ENCODE measurements at places on chromosomes 2 and 18.

DNA sequence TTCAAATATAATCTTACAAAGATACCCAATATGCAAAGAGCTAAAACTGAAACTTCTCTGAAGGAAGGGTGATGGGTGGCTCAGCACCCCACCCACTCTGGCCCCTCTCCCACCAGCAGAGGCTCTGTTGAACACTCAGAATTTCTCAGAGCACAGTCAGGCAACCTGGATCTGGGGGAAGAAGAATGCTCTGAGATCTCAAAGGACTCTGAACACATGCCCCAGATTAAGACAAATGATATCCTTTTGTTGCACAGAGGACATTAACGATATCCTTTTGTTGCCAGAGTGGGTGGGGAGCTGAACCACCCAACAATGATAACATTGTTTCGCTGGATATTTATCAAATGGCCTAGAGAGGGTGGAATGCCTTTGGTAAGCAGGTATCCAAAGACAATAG lies 104.8 kb downstream of the LBH start:
- DNase-seq: no peak

- DNase-seq: no peak
Observed at GRCh38 chr18:21865043-21865442, 124.5 kb downstream of the MIB1 start.

DNA sequence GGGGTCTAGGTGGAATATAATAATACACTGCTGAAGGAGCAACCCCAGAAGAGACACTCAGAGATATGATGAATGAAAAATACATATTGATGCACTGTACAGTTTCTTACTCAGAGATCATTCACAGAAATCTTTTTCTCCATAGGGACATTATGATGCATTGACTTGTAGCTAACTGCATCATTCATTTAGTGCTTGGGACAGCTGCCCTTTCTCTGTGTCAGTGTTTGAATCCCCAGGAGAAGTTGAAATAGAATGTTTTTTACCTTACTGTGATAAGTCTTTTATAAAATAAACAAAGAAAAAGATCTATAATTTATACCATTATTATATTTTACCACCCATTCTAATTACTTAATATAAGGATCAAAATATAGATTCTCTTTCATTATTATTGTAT lies 91.7 kb upstream of the DSEL start:
- no peak for DNase-seq

DNA sequence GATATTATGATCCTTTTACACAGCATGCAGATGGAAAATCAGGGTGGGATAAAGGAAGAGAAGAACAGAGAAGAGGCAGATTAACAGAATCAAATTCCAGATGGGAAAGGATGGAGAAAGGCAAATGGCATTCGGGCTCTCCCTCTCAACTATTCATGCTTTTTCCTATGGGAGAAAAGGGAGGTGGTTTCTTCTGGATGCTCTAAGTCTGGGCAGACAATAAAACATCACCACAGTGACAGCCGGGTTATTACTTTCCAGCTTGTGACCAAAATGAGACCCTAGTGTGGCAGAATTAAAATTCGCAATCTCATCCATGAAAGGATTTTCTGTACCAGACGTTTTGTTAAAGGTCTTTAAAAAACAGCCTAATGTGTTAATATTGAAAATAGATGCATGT lies 440.7 kb downstream of the RND3 start:
- DNase-seq: no peak

DNA sequence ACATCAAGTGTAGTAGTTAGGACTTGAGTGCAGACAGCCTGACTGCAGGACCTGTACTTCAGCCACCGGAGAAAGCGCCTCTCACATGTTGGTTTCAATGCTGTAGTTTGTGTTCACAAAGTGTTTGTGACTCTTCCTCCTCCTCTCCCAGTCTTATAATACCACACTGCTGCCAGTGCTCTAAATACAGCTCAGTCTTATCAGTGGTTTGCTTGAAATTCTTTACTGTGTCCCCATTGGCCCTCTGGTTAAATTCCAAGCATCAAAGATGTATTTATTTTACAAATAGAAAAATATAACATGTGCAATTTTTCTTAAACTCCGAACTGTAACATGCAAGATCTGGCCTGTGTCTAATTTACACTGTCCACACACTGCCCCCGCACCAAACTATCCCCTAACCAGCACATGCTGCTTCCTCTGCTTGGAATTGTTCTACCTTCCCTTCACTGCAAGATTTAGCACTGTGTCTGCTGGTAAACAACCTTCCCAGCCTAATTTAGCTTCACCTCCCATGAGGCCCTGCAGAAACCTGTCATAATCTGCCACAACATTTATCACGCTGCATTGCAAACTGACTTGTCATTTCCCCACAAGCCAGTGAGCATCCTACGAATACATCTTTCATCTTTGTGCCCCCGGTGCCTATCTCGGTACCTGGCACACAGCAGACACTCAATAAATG lies 77.1 kb downstream of the SUMO1 start:
- no peak for DNase-seq

GRCh38 chr2:105102963-105103421 lies 65.1 kb downstream of the MRPS9 start:
- DNase-seq: no peak

- peak; percentile 42 for DNase-seq
Observed at GRCh38 chr2:73070643-73071359, 711 bp downstream of the SFXN5 start.

DNA sequence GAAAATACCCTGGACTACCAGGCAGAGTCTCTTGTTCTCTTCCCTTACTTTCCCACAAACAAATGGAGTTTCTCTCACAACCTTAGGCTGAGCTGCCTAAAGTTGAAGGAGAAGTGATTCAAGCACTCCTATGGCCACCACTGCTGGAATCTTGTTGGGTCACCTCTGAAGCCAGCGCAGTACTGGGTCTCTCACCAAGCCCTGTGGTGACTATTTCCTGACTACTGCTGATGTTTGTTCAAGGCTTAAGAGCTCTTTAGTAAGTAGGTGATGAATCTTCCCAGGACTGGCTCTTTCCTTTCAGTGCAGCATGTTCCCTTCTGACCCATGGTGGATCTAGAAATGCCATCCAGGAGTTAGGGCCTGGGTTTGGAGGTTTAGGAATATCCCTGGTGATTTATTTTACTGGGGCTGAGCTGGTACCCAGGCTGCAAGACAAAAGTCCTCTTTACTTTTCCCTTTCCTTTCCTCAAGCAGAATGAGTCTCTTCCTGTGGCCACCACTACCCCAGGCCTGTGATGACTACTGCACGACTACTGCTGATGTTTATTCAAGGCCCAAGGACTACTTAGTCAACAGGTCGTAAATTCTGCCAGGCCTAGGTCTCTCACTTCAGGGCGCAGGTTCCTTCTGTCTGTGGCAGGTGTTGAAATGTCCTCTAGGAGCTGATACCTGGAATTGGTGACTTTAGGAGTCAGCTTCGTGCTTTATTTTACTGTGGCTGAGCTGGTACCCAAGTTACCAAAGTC lies 121.8 kb downstream of the SLC4A10 start:
- DNase-seq: no peak

DNA sequence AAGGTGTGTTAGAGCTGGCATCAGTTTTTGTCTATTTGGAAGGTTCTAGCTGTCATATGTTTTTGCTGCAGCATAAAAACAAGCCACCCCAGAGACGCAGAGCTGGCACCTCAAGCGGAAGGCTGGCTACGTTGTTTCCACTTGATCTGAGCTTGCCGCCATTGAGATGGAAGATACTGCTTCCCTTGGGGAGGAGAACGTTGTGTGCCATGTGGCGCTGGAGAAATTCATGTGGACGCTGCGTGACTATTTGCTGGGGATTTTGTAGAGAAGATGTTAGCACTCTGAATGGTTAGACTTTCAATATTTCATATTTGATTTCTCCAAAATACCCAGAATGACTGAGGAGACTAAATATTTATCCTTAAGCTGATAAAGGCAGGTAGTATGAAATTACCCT lies 216.2 kb upstream of the ST6GAL2 start:
- DNase-seq: no peak

GRCh38 chr18:55386545-55386944 lies 201.4 kb downstream of the TCF4 start:
- DNase-seq: no peak

DNA sequence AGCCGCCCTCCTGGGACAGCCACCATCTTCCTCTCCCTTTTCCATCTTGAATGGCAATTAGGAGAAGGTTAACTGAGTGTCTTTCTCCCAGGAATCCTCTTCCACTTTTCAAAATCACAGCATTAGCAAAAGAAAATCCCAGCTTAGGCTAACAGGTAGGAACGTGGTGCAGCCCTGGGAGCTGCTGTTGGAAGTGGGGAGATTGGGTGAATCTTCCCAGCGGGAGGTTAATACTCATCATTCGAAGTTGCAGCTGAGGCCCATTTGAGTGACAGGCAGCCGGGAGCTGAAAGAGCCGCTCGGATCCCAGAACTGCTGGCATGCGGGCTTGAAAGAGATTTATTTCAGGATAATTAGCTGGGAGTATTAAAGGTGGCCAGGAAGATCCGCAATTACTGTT lies 306.0 kb downstream of the BCL11A start:
- DNase-seq: no peak

DNA sequence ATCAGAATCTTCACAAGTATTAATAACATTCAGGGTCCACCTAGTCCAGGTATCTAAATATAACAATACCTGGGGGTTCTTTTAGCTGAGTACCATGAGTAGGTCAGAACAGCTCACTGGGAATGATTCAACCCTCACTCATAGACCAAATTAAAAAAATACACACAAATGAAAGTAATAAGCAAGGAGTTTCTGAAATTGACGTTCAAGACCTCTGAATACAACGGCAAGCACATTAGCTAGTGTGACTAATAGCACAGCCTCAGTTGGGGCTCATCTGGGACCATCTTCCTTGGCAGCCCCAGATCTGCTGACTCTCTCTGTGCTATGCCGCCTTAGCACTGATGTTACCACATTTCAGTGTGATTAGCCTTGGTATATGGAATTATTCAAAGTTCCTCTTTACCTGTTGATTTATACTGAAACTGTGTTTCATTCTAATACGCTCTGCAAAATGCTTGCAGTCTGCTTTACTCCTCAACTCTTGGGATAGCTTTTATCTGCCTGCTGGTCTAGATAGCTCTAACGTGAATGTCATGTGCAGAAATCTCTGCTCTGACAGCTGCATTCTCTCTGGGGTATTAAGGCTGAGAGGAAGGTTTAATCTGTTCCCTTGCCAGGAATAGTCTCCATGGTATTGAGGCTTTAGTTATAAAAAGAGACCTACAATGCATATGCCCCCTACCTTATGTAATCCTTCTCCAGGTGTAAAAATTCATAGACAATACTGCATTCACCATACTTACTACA lies 153.3 kb downstream of the METTL4 start:
- DNase-seq: no peak

DNA sequence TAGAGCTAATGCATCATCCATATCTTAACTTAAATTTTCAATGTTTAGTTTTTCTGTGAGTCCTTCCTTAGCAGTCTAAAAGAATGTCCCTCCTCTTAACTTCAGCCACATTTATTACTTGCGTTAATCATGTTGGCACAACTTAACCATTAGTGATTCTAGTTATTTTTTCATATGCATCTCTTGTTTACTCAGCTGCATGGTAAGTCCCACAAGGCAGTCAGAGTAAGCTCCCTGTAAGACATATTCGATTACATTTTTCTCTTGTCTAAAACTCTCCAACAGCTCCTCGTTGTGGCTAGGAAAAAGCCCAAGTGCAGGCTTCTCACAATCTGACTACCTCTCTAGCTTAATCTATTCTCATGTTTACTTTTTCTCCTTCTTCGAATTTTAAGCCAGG lies 2045.3 kb upstream of the PIK3C3 start:
- DNase-seq: no peak

- no peak for DNase-seq
Observed at GRCh38 chr2:25109822-25110221, 58.6 kb downstream of the POMC start.

DNA sequence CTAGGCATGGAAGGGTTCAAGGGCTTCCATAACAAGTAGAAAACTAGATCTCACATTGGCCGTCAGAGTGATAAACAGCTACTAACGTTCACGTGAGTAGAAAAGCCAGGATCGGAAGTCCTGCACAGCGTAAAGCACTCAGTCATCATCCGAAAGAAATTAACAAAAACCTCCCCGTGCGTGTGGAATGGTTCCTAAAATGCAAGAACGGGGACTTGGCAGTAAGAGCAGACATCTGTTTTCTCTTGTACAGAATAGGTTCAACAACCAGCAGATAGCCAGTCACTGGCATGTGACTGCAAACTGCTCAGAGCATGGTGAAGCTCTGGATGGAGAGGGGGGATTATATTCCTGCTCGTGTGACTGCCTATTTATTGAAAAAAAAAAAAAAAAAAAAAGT lies 106.9 kb upstream of the ITGB6 start:
- DNase-seq: no peak

- no peak for DNase-seq
Observed at GRCh38 chr2:202858601-202859000, 13.0 kb downstream of the ICA1L start.

GRCh38 chr18:77127769-77128671 lies 4.6 kb downstream of the MBP start:
- no peak for DNase-seq

DNA sequence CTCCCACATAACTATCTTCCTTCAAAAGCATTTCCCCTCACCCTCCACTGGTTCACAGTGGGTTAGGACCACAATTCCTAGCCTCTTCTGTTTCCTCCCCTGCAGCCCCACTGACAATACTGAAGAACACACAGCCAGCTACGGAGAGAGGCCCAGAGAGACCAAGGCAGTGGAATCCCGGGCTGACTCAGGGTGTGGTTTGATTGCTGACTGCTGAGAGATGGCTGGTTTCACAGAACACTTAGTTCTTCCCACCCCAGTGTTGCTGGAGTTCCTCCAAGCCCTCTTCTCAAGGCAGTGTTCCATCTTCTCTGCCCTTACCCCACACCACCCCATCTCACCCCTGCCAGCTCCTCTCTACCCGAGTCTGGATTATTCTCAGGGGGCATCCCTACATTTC lies 43.3 kb upstream of the ZFP36L2 start:
- DNase-seq: no peak

DNA sequence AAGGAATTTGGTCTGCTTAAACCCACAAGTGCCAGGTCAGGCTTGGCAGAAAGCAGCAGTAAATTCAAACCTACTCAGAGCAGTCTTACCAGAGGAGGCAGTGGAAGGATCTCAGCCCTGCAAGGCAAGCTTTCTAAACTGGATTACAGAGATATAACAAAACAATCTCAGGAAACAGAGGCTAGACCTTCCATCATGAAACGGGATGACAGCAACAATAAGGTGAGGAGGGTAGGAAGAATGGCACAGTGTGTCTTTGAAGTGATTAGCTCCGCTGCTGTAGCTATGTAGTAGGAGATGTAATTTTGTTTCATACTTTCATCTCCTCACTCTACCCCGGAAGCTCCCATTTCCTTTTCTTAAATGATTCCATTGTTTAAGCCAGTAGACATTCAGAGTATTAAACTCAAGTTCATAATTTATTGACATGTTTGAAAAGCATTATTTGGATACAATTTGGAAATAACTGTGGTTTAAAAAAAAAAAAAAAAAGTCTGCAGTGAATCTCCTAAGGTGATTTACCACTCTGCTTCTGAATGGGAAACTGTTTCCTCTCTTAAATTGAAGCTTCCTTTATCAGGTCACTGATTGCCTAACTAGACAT lies 29.4 kb upstream of the DYSF start:
- DNase-seq: no peak

GRCh38 chr18:60421356-60422118 lies 49.0 kb upstream of the MC4R start:
- DNase-seq: no peak

Measured in stimulated activated CD4-positive, alpha-beta T cell treated with anti-CD3 and anti-CD28 coated beads, Interleukin-1b, Interleukin-23, amount 100 ng/mL, for 4 hours (primary cell).